Activated CD4-positive, alpha-beta memory T cell treated with anti-CD3 and anti-CD28 coated beads, Interleukin-2, amount 10 ng/mL, durations not matched to agents 7 days and 5 days (primary cell): ENCODE measurements at places on chromosomes 12 and 14.

DNA sequence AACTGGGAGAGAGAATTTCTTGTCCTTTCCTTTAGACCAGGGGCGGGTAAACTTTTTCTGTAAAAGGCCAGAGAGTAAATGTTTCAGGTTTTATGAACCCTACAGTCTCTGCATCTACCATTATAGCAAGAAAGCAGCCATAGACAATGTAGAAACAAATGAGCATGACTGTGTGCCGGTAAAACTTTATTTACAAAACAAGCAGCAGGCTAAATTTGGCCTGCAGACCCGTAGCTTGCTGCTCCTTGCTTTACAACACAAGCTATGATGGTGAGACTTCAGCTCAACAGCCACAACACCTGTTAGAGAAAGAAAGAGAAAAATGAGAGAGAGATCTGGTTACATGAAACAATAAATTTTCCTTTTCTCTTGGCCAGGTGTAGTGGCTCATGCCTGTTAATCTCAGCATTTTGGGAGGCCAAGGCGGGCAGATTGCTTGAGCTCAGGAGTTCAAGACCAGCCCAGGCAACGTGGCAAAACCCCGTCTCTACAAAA lies 4.2 kb upstream of the CDC42BPB start:
- DNase-seq = no peak

- no peak for DNase-seq
These were observed 40.3 kb downstream of the SUSD6 start for GRCh38 chr14:69651664-69652063.

DNA sequence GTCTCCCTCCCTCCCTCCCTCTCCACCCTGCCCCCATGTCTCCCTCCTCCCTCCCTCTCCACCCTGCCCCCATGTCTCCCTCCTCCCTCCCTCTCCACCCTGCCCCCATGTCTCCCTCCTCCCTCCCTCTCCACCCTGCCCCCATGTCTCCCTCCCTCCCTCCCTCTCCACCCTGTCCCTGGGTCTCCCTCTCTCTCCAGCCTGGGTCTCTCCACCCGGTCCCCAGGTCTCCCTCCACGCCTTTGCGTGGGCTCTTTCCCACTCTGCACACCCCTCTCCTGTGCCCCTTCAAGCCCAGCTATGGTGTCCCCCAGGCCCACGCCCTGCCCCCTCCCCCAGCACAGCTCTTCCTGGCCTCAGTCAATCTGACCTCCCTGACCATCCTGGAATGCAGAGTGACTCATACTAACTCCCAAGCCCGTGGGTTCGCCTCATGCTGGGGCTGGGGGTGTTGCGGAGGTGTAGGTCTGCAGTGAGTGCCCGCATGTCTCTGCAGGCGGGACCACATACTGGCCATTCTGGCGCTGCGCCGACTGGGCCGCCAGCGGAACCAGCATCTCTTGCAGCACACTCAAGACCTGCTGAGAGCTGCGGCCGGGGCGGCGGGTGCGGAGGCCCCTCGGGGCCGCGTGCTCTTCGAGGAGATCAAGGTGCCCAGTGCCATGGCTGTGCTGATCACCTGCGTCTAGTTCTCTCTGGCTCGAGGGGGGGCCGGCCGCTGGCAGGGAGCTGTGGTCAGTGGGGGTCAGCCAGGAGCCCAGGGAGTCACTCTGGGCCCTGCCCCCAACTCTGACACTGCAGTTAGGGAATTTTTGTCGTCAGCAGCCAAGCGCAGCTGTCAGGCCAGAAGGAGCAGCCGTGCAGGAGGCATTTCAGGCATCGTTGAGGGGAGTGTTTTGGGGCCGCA lies 13.5 kb upstream of the TNFAIP2 start:
- DNase-seq = no peak

GRCh38 chr12:127422935-127423566 lies 843.9 kb upstream of the TMEM132C start:
- DNase-seq = no peak

GRCh38 chr12:119128527-119128926 lies 50.2 kb upstream of the HSPB8 start:
- no peak for DNase-seq
